Fibroblast of skin of right biceps (primary cell): ENCODE measurements at places on chromosomes 2 and 18.
A peak's percentile ranks its signal among the peaks of the same experiment; 100 is the strongest.

- no peak for DNase-seq
Observed at GRCh38 chr2:31163011-31163539, 24.8 kb upstream of the GALNT14 start.

- no peak for DNase-seq
Observed at GRCh38 chr18:21911551-21911950, 171.0 kb downstream of the MIB1 start.

DNA sequence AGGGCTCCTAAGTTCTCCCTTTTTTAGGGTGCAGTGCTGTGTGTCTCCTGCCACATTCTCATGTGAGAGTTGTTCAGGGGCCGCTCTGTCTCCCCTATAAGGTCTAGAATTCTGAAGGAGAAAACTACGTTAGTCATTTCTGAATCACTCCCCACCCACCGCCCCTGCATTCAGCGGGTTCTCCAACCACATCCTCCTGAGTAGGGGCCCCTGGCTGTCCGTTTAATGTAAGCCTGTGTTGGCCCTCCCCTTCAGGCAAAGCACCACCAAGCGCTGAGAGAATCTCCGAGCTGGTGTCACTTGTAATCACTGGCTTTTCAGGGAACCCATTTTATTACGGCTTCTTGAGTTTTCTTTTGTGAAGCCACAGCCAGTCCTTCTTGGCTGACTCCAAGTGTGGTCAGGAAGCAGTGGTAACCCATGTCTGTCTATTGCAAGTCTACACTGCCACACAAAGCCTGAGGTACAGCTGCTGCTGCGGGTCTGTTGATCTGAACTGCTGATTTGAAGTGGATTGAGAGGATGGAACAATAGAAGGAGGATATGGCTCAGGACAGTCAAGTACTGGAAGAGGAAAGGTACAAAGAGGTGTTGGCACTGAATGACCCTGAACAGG lies 16.9 kb downstream of the LCT start:
- DNase-seq: peak; percentile 71

DNA sequence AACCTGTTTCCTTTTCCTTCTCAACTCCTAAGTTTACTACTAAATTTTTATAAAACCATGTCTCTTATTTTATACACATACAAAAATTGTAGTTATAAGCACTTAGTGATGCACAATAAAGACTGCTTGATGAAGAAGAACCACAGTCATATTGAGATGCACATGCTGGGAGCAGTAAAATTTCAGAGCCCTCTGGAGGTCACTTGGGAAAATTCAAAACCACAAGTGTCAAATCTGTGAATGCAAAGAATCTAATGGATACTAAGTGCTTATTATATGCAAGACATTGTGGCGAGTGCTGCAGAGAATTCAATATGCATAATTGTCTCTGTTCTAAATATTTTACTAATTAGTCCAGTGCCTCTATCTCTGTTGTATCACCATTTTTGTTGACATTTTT lies 180.5 kb downstream of the VWC2L start:
- no peak for DNase-seq

GRCh38 chr2:72917138-72917876 lies at the start of gene EMX1:
EMX1 (plus strand) TSS chr2:72917519; CDS start chr2:72917853, 334 bp downstream.
- DNase-seq: no peak

- DNase-seq: no peak
Observed at GRCh38 chr2:67216103-67216502, 181.0 kb upstream of the ETAA1 start.

- DNase-seq: no peak
Observed at GRCh38 chr2:25548601-25549000, 124.8 kb downstream of the DTNB start.

- no peak for DNase-seq
Observed at GRCh38 chr2:235599596-235600338, 105.9 kb downstream of the AGAP1 start.

DNA sequence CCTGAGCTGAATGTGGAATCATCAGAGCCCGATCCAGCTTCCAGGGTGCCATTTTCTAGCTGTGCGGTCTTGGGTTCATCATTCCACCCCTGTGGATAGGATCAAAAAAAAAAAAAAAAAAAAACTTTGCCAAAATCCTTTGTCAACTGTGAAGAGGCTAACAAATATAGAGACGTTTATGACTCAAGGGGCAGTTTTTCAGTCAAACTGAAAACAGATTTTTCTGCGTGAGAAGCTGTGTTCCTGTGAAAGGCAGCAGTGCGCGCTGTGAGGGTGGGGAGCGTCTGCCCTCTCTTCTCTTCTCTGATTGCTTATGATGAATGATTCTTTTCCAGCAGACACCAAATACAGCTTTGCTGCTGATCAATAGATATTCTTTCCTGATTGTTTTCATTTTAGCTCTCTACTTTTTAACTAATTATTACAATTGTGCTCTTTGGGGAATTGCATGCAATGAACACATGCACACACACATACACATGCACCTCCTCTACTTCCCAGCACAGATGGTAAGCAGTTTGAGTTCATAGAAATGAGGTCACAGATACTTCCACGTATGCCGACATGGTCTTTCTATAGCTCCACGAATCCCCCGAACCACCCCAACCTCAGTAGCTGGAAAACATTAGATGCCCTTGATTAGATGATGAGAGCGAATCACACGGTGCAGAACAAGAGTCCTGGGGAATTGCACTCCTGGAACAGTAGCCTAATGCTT lies 175.4 kb downstream of the NRP2 start:
- peak; percentile 41 for DNase-seq

DNA sequence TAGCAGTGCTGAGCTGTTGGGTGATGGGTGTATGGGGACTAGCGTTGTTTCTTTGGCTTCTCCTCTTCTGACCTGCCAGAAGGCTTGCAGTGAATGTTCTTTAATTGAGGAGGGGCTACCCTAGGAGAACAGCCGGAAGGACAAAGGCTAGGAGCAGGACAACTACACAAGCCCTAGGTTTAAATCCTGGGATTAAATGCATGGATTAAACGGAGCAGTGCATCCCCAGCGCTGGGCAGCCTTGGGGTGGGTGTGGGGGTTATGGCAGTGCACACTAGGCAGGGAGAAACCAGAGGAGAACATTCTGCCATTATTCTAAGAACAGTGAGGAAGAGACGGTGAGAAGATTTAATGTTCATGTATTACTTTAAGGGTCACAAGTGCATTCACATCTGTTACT lies 86.4 kb upstream of the MCFD2 start:
- no peak for DNase-seq

DNA sequence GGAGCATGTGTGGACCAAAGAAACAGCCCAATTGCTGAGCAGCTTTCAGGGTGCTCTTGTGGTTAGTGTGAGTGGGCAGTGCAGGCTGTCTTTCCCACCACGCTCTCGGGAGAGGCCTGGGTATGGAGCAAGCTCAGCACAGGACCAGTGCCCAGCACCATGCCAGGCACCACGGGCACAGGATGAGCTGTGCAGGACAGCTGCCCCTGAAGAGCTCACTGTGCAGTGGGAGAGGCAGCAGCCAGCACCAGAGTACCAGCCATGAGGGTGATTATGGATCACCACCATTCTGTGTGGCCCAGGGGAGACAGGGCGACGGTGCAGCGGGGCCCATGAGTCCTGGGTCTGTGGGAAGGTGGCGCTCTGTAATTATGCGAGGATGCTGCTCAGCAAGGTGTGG lies 29.7 kb upstream of the FAHD2A start:
- DNase-seq: no peak

GRCh38 chr2:29015701-29016470 lies 34.8 kb downstream of the TOGARAM2 start:
- DNase-seq: no peak

DNA sequence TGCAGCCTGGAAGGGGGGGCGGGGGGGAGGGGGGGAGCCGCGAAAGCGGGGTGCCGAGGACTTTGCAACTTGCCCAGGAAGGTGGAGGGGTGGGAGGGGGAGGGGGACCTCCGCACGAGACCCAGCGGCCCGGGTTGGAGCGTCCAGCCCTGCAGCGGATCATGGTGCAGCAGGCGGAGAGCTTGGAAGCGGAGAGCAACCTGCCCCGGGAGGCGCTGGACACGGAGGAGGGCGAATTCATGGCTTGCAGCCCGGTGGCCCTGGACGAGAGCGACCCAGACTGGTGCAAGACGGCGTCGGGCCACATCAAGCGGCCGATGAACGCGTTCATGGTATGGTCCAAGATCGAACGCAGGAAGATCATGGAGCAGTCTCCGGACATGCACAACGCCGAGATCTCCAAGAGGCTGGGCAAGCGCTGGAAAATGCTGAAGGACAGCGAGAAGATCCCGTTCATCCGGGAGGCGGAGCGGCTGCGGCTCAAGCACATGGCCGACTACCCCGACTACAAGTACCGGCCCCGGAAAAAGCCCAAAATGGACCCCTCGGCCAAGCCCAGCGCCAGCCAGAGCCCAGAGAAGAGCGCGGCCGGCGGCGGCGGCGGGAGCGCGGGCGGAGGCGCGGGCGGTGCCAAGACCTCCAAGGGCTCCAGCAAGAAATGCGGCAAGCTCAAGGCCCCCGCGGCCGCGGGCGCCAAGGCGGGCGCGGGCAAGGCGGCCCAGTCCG lies 540 bp downstream of the SOX11 start:
- DNase-seq: peak; percentile 41

GRCh38 chr2:9163306-9164111 lies 43.1 kb upstream of the ASAP2 start:
- DNase-seq: peak; percentile 85

- DNase-seq: no peak
Observed at GRCh38 chr2:62593825-62594224, 87.8 kb upstream of the TMEM17 start.

DNA sequence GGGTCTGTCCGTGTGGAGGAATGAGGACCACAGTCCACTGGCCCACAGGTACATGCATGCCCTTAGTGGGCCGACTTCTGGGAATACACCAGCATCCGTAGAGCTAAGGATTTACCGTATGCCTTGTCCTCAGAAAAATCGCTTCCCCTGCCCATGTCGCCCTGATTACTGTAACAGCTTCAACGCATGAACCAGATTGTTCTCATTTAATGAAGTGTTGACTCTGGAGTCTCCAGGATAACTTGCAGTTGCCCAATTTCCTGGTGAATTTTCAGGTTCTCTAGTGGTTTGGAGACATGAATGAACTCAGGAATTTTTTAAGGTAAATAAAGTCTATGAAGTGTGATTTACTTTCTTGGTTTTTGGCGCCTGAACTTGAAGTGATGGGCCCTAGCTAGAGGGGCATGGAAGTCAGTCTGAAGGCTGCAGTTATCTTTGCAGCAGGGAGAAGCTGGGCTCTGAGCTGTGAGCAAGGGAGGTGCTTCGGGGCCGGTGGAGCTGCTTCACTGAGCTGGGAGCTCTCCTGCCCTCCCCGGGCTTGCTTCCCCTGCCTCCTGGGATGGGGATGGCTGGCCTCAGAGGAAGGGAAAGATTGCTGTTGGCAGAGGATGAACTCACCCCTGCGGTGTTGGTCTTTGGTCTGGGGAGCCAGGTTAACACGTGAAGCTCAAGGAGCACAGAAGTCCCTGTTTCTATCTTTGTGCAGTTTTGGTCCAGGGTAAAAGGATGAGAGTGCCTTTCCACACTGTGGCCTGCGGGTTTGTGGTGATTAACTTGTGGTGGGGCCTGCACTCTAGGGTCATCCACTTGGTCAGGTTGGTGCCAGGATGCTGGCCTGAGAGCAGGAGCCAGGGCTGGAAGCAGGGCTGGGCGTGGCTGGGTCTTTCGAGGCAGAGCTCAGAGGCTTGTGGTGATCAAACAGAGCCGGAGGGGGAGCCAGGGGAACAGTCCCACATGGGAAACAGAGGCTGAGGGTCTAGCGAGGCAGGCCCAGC lies 28.1 kb downstream of the TCF7L1 start:
- DNase-seq: no peak

- no peak for DNase-seq
Observed at GRCh38 chr2:240602266-240603050, 15.9 kb downstream of the CAPN10 start.

- DNase-seq: no peak
Observed at GRCh38 chr2:42096869-42097591, 49.2 kb downstream of the PKDCC start.

- peak; percentile 23 for DNase-seq
Observed at GRCh38 chr2:75079575-75079974, 119.7 kb downstream of the TACR1 start.

- DNase-seq: no peak
Observed at GRCh38 chr2:201452922-201453643, 1.5 kb downstream of the STRADB start.

DNA sequence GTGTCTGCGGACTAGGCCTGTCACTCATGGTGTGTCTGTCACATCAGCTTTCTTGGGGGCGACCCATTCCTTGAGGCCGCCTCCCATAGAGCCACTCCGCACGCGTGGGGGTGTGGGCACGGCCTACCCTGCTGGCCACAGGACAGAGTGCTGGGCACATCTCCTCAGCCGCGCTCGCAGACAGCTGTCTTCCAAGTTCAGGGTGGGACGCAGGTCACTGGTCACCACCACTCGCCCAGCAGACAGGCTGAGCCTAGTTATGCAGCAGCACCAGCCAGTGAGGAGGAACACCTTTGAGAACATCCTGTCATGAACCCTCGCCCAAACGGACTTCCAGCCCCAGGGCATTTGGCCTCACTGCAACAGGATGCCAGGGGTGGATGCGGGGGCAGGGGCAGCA lies 30.8 kb upstream of the BIN1 start:
- no peak for DNase-seq

GRCh38 chr2:44533508-44533907 lies 171.8 kb downstream of the CAMKMT start:
- no peak for DNase-seq

DNA sequence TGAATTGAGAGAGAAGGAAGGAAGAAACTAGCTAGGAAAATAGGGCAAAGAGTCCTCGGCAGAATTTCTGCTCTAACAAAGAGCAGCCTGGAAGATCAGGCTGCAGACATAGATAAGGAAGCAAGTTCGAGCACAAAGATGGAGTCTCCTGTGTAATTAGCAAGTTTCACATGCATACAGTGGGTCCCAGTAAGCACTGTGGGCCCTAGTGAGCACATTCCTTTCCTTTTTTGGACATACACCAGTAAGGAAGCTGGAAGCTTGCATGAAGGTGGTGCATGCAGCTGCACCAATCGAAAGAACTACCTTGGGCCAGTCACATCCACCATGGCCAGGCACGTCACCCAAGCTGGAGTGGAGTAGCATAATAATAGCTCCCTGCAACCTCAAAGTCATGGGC lies 109.7 kb downstream of the NOL4 start:
- DNase-seq: no peak

GRCh38 chr18:34838669-34839068 lies 128.6 kb downstream of the DTNA start:
- DNase-seq: no peak

GRCh38 chr2:31110998-31111397 lies 27.2 kb downstream of the GALNT14 start:
- DNase-seq: no peak

DNA sequence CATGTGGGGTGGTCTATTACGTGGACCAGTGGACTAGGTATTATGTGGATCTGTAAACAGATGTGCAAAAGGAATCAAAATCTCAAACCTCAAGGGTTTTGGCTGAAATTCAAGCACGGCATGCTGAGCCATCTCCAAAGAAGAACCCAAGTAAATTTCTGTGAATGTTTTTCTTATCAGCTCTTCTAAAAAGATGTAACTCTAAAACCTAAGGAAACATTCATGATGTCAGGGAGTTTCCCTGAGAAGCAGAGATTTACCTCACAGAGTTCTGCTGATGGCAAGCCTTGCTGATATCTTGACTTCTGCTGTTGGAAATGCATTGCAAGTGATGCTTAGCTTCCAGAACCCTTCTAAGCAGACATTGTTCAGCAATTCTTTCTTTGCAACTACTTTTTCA lies 21.6 kb downstream of the DSG4 start:
- no peak for DNase-seq
